ENCODE measurements at places on chromosomes 3 and 15.

- no peak for DNase-seq
These were observed 40.9 kb upstream of the HERC1 start for GRCh38 chr15:63874616-63875015.

GRCh38 chr3:125646581-125646980 lies 51.3 kb upstream of the OSBPL11 start:
- no peak for DNase-seq

DNA sequence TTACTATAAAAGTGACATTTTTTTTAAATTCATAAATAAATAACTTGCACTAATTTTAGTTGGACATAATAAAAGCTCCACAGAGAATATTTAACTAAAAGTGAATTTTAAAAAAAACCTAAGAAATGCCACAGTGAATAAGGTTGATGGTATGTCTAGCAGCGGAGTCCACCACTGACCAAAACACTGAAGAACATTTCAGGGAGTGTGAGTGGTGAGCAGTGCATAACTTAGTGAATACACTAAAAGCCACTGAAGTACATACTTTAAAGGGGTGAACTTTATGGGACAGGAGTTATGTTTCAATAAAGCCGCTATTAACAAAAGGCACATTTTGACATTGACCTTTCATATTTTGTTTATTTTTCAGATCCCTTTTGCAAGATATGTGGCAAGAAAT lies 32.3 kb downstream of the SRP14 start:
- DNase-seq = no peak

- DNase-seq = no peak
These were observed 13.8 kb downstream of the THBS1 start for GRCh38 chr15:39594446-39595337.

- no peak for DNase-seq
These were observed 75.7 kb downstream of the ITPR1 start for GRCh38 chr3:4568841-4569240.

DNA sequence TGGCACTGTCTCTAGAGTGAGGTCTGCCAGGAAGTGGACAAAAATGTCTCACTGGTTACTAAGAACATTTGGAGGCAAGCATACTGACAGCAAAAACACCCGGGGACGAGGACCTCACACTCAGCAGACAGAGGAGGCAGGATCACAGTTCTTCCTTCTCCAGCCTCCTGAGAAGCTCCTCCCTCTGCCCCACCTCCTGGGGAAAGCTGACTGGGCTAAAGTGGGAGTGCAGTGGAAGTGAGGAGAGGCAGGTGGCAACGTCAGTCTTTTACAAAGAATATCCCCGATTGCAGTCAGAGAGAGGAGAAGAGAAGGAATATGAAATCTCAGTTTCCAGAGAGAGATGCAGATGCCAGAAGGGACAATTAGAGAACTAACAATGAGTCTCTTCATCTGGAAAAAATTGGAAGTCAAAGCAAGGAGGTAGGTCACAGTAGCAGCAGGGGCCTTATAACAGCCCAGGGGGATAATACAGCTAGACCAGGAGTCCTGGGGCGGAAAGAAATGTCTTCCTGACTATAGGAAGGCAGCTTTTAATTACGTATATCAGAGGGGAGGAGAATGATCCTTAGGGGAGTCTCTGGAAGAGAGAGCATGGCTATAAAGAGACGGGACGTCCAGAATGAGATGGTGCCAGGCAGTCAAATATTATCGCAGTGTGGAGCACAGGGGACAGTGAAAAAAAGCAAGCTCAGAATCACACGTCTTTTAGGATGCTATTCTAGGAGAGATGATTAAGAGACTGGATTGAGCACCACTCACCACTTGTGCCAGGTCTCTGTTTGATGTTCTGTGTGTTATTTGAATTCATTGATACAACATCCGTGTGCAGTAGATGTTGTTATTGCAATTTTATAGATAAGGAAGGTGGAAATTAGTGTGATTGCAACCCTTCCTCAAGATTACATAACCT lies 47.2 kb downstream of the LEO1 start:
- DNase-seq = no peak

GRCh38 chr3:114619771-114620170 lies 325.9 kb downstream of the TIGIT start:
- DNase-seq = no peak

- peak; percentile 52 for DNase-seq
These were observed 102.9 kb downstream of the CHST2 start for GRCh38 chr3:143222505-143222904.

GRCh38 chr3:14452740-14453710 lies 50.6 kb downstream of the SLC6A6 start:
- peak; percentile 96 for DNase-seq

- DNase-seq = no peak
These were observed 5.8 kb downstream of the FMN1 start for GRCh38 chr15:33188641-33189257.

All from HT1080 (cell line).